Endothelial cell of umbilical vein (primary cell): ENCODE measurements at places on chromosomes 11 and 22. TPM values are rescaled to one million over a fixed set of nuclear protein-coding genes. Genes with fewer than 3 reads are reported as not detected.

Gene P2RY2
- total RNA-seq = 4.4 and 5.6 TPM in 2 replicates

Gene MS4A7
- total RNA-seq = not detected in 2 replicates

Gene TECTA
- total RNA-seq = 0.28 and 0.44 TPM in 2 replicates

Gene P2RX6
- not detected in 2 replicates for total RNA-seq

Gene CCDC88B
- total RNA-seq = 1.8 TPM in 2 replicates

Gene VWCE
- 14.4 and 14.8 TPM in 2 replicates for total RNA-seq

Gene PNPLA5
- not detected in 2 replicates for total RNA-seq

Gene EEF1G
- total RNA-seq = 1,341 and 1,345 TPM in 2 replicates

Gene SLC5A4
- 1.5 and 1.6 TPM in 2 replicates for total RNA-seq

Gene FAM83F
- total RNA-seq = not detected in 2 replicates

Gene MYRF
- total RNA-seq = 0.82 and 1.8 TPM in 2 replicates

Gene IGSF9B
- 0.15 and 0.69 TPM in 2 replicates for total RNA-seq

Gene KCNK4
- 0.44 TPM in 1 of 2 replicates, not detected in the other for total RNA-seq

Gene HBB
- total RNA-seq = not detected in 2 replicates

Gene CASP12
- total RNA-seq = 2.6 and 3.9 TPM in 2 replicates

Gene BATF2
- 0.75 and 0.81 TPM in 2 replicates for total RNA-seq

Gene HPX
- total RNA-seq = 1.3 and 2.1 TPM in 2 replicates

Gene GPR83
- not detected in 2 replicates for total RNA-seq

Gene TSPO
- total RNA-seq = 328 and 346 TPM in 2 replicates

Gene PIWIL4
- 0.25 and 0.64 TPM in 2 replicates for total RNA-seq

Gene AHNAK
- total RNA-seq = 381 and 436 TPM in 2 replicates

Gene IGF2
- total RNA-seq = 21.0 and 34.1 TPM in 2 replicates

Gene SELENOM
- total RNA-seq = 29.6 TPM in 2 replicates

Gene B4GALNT4
- 5.2 and 9.6 TPM in 2 replicates for total RNA-seq

Gene ZNF195
- total RNA-seq = 32.5 and 41.7 TPM in 2 replicates

Gene MS4A6E
- total RNA-seq = not detected in 2 replicates

Gene SLC36A4
- 16.8 and 21.7 TPM in 2 replicates for total RNA-seq

Gene APOC3
- total RNA-seq = not detected in 2 replicates

Gene MMP7
- 1.4 TPM in 1 of 2 replicates, not detected in the other for total RNA-seq

Gene C11orf91
- total RNA-seq = 1.4 and 2.1 TPM in 2 replicates

Gene EIF1AD
- total RNA-seq = 39.7 and 42.4 TPM in 2 replicates

Gene CCDC116
- total RNA-seq = 0.33 and 0.53 TPM in 2 replicates

Gene OSBP2
- total RNA-seq = 6.5 and 7.5 TPM in 2 replicates

Gene TRIM49
- total RNA-seq = not detected in 2 replicates
